Cardiac muscle cell (in vitro differentiated cells and primary cell): ENCODE measurements at places on chromosomes 3 and 15.

DNA sequence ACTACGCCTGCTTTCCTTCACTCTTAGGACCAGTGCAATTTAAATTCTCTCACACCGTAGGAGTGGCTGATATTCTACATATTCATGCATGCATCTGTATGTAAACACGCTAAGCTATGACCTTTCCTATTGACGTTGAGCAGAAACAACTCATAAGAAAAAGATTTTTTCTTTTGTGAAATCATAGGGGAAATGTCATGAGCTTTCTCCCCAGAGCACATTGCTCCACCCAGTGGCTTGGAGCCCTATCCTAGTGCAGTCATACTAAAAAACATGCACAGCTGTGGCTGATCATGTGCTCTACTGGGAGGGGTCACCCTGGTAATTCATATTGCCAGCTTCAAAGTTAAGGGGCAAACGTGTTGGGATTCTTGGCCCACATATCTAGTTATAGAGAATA, 1.8 kb upstream of the MESD start:
- no peak for DNase-seq

- DNase-seq = no peak
These were observed 126.2 kb upstream of the C2CD4B start for GRCh38 chr15:62291262-62291661.

GRCh38 chr3:123419181-123419849, 29.6 kb downstream of the ADCY5 start:
- no peak for DNase-seq

GRCh38 chr3:112086076-112086854, at the start of gene C3orf52:
C3orf52 (plus strand) TSS chr3:112086389; CDS start chr3:112086408, 19 bp downstream.
- peak; percentile 90 for DNase-seq

- no peak for DNase-seq
These were observed 51.7 kb downstream of the GOLIM4 start for GRCh38 chr3:168044049-168044448.

- DNase-seq = no peak
These were observed 29.3 kb downstream of the LRRC2 start for GRCh38 chr3:46536758-46537157.

- no peak for DNase-seq
These were observed 13.9 kb downstream of the PCYT1A start for GRCh38 chr3:196273655-196274054.

GRCh38 chr3:151282921-151283320, 4.6 kb upstream of the P2RY14 start:
- DNase-seq = peak; percentile 79
